ENCODE measurements at places on chromosomes 12 and 14.
A peak's percentile ranks its signal among the peaks of the same experiment; 100 is the strongest.

DNA sequence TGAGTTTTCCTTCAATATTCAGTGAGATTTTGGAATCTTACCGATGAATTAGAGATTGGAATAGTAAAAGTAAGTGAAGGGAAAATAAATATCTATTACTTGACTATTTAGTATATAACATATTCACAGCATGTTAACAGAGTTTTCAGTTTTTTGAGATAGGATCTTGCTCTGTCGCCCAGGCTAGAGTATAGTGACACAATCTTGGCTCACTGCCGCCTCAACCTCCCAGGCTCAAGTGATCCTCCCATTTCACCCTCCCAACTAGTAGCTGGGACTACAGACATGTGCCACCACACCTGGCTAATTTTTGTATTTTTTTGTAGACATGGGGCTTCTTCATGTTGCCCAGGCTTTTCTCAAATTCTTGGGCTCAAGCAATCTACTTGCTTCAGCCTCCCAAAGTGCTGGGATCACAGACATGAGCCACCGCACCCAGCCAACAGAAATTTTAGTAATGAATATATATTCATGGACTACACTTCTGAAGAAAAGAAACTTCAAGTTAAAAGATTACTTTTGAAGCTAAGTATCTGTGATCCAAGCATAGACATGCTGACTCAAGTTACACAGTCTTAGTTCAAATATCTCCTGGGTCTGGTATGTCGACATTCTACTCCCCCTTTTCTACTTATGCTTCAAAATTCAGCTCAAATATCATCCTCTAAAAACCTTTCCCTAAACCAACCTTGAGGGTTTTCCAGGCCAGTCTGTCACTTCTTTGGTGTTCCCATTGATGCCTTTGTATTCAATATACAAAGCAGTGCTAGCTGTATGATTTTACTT lies 13.8 kb downstream of the UBE2N start:
- DNase-seq = peak; percentile 69

- DNase-seq = no peak
Measured at GRCh38 chr12:48768147-48768546, 20.7 kb downstream of the ADCY6 start.

- no peak for DNase-seq
Measured at GRCh38 chr12:66862356-66862985, 183.6 kb upstream of the GRIP1 start.

DNA sequence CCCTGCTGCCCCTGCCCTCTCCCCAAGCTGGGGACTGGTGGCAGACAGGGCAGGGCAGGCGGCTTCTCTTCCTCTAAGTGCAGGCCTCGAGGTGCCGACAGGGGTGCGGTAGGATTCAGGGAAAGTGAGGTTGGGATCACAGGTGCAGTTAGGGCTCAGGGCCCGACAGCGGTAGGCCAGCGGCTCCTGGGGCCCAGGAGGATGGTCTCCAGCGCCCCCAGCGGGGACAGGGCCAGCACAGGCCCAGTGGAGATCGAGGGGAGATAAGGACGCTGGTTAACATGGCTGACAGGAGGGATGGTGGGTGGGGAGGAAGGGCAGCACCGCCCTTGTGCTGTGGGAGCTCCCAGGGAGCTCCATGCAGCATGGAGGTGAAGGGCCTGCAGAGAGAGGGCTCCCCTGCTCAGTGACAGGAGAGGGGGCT lies 935 bp upstream of the CRIP1 start:
- no peak for DNase-seq

DNA sequence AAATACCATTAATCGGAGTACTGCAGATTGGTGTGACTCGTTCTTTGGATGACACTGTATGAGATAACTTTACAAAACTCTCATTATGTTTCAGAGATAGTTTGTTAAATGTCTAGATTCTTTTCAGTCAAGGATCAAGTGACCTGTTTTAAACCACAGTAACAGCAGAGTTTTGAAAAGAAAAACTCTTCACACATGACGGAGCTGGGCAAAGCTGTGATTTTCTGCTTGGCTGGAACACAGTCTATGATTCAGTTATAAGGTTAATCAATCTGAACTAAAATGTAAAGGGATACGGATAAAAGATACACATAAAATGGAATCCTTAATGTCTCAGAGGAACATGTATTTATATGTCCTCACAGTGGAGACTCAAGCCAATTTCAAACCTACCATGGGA lies 573.2 kb downstream of the PRKD1 start:
- DNase-seq = no peak

DNA sequence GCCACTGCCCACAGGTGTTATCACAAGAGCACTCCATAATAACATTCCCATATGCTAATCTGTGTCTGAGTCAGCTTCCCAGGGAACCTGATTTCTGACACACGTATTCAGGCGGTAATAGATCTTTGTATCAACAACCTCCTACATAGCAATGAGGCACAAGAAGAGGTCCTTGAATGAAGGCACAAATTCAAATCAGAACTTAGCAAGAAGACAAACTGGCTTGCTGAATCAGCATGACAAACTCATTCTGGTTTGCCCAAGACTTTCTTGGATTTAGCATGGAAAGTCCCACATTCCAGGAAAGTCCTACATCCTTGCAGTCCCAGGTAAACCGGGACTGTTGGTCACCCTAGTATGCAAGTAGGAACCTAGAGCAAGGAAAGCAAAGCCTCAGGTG lies 33.9 kb upstream of the RNU6-7 start:
- DNase-seq = no peak

- no peak for DNase-seq
Measured at GRCh38 chr12:6018265-6018664, 73.2 kb upstream of the ANO2 start.

DNA sequence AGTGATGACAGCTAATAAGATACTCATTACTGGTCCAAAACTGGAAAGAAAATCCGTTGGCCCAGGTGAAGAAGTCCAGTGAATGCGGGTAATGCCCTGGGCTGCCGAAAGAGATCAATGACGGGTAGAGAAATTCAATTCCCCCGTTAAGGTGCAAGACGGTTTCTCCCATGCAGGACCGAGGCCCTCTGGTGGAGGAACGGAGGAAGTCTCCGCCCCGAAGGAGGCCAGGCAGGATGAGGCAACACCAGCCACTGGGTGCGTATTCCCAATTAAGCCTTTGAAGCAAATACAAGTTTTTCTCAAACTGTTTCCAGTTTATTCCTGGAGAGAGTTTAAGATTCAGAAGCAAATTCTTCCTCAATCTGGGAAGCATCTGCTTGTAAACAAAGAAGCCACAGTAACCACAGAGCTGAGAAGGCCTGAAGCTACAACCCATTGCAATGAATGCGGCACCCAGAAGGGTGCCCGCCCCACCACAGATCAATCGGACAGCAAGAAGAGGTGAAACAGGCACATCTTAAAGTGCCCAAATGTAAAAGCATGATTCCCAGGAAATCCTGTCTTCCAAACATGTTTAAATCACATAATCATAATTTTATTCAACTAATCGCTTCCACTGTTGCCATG lies 118.5 kb downstream of the TTC7B start:
- DNase-seq = peak; percentile 83

- DNase-seq = no peak
Measured at GRCh38 chr12:103580026-103580425, 7.0 kb upstream of the STAB2 start.

DNA sequence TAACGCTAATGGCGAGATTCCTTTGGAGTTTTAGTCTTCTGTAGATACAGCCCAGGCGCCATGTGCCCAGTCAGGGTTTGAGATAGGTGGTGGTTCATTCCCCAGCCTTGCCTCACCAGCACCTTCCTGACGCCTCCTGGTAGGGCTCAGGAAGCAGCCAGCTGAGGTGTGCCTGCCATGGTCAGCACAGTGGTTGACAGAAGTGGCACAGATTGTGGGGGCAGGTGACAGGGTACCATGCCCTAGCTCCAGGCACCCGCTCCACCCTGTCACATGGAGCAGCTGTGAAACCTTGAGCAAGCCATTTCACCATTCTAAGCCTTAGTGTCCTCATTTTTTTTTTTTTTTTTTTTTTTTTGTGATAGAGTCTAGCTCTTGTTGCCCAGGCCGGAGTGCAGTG lies 45.6 kb downstream of the EVL start:
- no peak for DNase-seq

GRCh38 chr12:131430158-131430742 lies 280.6 kb upstream of the SFSWAP start:
- DNase-seq = no peak

DNA sequence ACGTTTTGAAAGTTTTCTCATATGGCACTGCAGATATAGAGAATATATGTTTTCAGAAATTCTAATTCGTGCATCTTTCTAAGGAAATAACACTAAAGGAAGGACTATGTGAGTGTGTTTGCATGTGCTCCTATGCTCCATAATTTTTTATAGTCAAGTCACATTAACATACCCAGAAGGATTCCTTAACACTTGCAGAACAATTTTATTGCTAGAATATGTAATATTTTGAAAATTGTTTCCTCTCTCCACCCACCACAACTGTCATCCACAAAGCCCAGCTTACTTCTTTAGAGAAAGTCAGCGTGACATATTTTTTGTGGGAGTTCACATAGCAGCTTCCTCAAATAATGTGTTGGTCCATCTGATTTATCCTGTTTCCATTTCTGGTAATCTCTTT lies 604.6 kb upstream of the MGAT4C start:
- DNase-seq = no peak

DNA sequence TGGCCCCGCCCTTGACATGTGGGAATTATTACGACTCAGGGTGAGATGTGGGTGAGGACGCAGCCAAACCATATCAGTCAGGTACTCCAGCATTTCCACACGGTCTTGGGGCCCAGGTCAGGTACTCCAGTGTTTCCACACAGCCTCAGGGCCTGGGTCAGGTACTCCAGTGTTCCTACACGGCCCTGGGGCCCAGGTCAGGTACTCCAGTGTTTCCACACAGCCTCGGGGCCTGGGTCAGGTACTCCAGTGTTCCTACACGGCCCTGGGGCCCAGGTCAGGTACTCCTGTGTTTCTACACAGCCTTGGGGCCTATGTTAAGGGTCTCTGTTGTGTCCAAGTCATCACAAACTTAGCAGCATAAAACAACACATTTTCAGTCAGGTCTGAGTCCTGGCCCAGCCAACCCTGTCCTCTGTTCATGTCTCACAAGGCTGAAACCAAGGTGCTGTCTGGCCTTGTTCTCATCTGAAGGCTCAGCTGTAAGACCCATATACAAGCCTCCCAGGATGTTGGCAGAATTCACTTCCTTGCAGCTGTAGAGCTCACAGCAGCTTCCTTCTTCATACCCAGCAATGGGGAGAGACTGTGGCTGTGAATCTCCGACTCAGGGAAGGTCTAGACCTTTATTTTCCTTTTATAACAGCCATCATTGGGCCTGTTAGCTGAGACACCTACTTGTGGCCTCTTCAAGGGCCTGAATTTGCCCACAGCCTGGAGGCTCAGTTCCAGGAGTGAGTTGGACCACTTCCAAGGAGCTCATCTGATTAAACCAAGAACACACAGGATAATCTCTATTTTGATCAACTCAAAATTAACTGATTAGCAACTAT lies 107.6 kb upstream of the SFSWAP start:
- no peak for DNase-seq

DNA sequence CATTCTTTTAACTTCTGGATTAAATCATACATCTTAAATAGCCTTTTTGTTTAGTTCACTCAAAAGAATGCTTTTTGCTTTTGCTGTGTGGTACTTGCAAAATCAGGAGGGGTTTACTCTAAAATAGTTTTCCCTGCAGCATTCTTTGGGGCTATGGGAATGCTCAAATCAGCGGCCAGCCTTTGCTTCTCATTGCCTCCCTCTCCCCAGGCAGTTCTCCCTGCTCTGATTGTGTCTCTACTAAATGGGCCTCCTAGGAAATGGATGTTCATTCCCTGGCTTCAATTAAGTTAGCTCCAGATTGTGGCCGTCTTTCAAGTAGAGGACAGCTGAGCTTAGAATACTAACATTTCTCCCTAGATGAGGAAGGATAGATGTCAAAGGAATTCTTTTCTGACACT lies 4.4 kb downstream of the TULP3 start:
- peak; percentile 48 for DNase-seq

DNA sequence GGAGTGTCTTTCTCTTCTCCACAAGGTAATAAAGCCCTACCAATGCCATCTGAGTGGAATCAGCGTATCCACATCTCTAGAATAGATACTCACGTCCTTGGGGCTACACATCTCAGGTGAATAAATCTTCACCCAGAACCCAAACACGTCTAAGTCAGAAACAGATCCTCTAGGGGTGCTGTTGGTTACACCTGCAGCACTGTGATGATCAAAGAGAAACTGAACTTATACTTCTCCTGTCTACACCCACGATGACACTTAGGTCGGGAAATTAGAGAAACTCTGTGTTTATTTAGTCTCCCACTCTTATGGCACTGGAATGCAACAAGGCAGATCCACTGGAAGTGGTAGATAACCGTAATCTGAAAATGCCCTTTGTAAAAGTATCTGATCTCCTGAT lies 46.2 kb downstream of the WIF1 start:
- DNase-seq = no peak

GRCh38 chr12:66296176-66296683 lies 6.1 kb upstream of the HELB start:
- DNase-seq = no peak

DNA sequence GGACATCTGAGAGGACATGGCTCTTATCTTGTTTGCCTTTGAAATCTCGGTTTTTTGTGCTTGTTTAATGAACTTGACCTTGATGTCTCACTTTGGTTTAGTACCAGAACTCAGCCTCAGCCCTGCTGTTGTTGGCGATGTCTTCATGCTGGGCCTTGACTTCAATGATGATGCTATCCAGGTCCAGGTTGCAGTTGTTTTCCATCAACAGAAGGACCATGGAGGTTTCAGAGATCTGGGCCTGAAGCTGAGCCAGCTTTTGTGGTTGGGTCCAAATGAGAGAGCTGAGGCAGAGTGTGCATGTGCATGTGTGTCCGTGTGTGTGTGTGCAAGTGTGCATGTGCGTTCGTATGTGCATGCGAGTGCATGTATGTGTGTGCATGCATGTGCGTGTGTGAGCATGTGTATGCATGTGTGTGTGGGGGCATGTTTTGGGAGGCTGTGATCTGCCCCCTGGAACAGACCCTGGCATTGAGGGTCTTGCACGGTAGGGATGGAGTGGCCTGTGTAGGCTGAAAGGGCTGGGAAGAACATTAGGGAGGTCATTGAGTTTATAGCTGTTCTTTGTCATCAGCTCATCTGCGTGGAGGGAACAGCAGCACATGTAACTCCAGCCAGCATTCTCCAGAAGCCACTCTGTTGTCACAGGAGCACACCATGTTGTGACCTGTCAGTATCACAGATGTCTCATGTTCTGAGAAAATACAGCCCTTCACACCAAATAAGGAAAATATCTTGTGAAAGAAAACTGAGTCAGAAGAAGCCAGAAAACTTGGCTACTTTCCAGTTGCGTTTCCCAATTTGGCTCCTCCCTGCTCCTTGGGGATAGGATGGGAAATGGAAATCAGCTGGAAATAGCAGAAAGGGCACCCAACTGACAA lies 10.0 kb upstream of the KRT82 start:
- DNase-seq = peak; percentile 79

DNA sequence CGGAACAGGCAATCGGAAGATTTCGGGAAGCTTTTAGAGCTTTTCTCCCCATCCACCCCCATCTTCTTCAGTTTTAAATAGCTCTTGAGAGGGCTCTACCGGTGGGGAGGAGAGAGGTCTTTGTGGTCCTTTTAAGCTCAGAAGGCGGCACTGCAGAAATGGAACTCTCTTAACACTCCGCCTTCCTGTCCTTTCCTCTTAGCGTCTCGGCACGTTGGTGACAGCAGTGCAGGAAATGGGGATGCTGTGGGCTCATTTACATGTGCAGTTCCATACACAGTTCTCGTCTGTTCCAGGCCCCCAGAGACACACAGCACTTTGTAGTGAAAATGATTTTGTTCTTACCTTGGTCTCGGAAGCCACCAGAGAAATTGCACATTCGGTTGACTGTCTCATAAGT lies 50.4 kb upstream of the RIN3 start:
- no peak for DNase-seq

- no peak for DNase-seq
Measured at GRCh38 chr14:60512126-60512525, 3.2 kb downstream of the SIX6 start.

- DNase-seq = no peak
Measured at GRCh38 chr12:19737019-19737418, 297.7 kb downstream of the AEBP2 start.
